ENCODE measurements at places on chromosomes 13 and 19.

- DNase-seq, result no peak
Observed at GRCh38 chr19:28288572-28289264, 924.2 kb downstream of the UQCRFS1 start.

DNA sequence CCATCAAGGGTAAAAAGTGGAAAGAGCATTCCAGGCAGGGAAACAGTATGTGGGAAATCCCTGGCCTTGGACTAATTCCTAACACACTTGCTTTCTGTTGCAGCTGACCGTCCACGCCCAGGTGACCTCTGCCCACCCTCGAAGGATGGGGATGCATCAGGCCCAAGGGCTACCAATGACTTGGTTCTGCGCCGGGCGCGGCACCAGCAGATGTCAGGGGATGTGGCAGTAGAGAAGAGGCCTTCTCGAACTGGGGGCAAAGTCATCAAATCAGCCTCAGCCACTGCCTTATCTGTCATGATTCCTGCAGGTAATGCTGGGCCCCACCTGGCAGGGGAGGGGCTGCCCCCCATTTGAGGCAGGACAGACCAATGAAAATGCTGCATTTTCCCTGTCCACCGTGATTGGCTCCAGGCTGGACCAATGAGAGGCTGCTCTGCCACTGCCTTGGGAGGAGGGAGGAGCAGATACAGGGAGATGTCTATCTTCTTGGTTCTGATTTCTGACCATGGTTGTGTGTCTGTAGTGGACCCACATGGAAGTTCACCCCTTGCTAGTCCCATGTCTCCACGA lies 12.6 kb downstream of the DNASE2 start:
- DNase-seq, result no peak

DNA sequence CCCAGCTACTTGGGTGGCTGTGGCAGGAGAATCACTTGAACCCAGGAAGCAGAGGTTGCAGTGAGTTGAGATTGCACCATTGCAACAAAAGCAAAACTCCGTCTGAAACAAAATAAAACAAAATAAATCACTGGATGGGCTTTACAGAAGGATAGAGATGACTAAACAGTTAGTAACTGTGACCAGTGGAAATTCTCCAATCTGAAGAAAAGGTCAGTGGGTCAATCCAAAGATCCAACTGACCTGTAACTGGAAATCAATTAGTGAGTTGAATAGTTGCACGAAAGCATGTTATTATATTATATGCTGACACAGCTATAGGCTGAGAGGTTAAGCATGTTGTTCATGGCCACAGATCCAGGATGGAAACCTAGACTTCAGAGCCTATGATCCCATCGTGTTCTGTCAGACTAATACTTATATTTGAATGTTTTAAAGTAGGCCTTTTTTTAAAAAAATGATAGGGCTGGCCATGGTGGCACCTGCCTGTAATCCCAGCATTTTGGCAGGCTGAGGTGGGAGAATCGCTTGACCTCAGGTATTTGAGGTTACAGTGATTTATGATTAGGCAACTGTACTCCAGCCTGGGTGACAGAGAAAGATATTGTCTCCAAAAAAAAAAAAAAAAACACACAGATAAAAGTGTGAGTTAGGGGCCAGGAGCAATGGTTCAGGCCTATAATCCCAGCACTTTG lies 1.4 kb downstream of the ECH1 start:
- DNase-seq, result no peak

DNA sequence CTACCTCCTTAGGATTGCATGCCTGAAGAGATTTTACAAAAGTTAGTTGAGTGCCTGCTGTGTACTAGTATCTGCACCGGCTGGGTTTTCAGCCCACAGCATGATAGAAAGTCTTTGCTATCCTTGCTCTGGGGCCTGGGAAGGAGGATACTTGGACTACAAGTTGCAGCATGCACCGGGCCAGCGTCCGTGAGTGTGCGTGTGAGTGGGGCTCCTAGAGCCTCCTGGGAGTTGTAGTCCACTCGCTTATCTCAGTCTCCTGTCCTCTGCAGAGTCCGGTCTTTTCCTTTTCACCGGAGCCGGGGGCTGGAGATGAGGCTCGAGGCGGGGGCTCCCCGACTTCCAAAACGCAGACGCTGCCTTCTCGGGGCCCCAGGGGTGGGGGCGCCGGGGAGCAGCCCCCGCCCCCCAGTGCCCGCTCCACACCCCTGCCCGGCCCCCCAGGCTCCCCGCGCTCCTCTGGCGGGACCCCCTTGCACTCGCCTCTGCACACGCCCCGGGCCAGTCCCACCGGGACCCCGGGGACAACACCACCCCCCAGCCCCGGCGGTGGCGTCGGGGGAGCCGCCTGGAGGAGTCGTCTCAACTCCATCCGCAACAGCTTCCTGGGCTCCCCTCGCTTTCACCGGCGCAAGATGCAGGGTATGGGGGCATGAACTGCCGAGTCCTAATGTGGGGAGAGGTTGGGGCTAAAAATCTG lies 20.6 kb downstream of the BRSK1 start:
- no peak for DNase-seq

DNA sequence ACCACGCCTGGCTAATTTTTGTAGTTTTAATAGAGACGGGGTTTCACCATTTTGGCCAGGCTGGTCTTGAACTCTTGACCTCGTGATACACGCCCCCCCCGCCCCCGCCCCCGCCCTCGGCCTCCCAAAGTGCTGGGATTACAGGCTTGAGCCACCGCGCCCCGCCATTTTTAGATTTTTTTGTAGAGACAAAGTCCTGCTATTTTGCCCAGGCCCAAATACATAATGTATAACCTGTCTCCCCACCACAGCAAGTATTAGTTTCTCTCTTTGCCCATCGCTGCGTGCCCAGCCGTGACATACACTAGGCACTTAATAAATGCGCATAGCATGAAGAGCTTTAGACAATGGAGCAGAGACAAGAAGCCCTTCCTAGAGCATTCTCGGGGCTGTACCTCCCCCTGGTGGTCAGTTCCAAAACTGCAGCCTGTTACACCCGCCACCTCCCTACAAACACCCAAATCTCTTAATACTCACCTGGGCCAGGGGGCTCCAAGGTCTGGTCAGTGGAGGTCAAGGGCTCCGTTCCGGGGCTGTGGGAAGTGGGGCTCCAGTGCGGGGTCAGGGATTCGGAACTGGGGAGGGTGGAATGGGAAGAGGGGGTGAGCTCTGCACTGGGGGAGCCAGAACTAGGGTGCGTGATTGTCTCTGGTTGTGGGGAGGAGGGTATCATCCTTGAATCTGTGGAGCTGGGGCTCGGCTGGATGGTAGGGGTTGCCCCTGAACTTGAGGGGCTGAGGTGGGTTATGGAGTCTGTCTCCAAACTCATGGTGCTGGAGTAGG lies 22.5 kb downstream of the IQCN start:
- DNase-seq, result peak; percentile 85

- DNase-seq, result no peak
Observed at GRCh38 chr13:99689955-99690354, 188.7 kb downstream of the TM9SF2 start.

GRCh38 chr13:88685459-88685858 lies 1014.3 kb downstream of the SLITRK5 start:
- DNase-seq, result no peak

DNA sequence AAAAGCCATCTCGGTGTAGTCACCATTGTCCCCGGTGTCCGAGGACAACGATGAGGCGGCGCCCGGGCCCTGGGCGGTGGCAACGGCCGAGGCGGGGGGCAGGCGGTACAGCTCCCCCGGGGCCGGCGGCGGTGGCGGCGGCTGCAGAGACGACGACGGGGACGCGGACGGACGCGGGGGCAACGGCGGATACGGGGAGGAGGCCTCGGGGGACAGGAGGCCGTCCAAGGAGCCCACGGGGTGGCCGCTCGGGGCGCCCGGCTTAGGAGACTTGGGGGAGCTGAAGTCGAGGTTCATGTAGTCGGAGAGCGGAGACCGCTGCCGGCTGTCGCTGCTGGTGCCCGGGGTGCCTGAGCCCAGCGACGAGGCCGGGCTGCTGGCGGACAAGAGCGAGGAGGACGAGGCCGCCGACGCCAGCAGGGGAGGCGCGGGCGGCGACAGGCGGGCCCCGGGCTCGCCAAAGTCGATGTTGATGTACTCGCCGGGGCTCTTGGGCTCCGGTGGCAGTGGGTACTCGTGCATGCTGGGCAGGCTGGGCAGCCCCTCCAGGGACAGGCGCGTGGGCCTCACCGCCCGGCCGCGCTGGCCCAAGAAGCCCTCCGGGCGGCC lies 3.5 kb downstream of the IRS2 start:
- no peak for DNase-seq

GRCh38 chr19:5339950-5340636 lies 519 bp downstream of the PTPRS start:
- DNase-seq, result no peak

DNA sequence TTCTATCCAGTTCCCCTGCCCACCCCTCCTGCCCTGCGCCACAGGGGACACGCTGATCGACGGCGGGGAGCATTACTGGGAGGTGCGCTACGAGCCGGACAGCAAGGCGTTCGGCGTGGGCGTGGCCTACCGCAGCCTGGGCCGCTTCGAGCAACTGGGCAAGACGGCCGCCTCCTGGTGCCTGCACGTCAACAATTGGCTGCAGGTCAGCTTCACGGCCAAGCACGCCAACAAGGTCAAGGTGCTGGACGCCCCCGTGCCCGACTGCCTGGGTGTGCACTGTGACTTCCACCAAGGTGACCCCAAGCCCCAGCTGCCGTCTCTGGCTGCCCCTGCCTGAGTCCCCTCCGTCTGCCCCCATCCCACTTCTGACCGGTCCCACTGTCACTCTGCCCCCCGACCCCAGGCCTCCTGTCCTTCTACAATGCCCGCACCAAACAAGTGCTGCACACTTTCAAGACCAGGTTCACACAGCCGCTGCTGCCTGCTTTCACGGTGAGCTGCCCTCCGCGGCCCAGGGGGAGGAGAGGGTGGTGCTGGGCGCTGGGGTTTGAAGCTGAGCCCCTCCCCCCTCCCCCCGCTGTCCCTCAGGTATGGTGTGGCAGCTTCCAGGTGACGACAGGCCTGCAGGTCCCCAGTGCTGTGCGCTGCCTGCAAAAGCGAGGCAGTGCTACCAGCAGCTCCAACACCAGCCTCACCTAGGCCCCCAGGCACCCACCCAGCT lies 15.5 kb downstream of the STAP2 start:
- no peak for DNase-seq

DNA sequence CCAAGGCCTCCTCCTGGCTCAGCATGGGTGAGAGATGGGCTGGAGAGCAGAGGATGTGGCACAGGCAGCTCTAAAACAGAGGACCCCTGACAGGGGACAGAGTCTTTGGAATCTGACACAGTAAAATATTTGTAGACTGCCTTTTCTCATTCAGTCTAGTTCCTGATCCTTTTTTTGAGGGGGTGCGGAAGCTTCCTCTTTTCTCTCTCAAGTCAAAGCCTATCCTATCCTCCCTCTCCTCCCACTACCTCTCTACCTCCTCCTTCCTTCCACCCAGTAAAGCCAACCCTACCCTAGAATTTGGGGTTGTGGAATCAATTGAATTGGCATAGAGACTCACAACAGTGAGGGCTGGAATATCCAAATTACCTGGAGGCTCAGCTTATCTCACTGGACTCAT lies 82.0 kb downstream of the TEX26 start:
- DNase-seq, result no peak

Measured in CD4-positive, alpha-beta T cell treated with Interleukin-4 for 1 hour (primary cell).